ENCODE measurements at places on chromosomes 2 and 18.

GRCh38 chr2:177398290-177398683 is 5.7 kb downstream of the AGPS start:
- DNase-seq: no peak

DNA sequence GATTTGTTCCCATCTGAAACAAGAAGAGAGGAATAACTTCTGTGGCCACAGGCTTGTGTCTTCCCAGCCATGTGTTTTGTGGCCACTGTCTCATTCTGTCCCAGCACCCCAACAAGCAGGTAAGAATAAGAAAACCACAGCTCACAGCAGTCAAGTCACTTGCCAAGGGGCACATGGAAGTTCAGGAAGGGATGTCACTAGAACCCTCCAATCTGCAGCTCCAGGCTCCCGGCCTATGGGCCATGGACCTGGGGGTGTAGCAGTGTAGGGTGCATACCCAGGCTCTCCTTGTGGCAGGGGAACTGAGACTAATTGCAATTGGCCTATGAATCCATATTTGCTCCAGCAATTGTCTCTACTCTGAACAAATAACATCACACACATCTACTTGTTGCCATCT is 112.5 kb downstream of the TFCP2L1 start:
- no peak for DNase-seq

- DNase-seq: peak; percentile 11
Observed at GRCh38 chr2:28607730-28608499, 112.1 kb downstream of the PLB1 start.

DNA sequence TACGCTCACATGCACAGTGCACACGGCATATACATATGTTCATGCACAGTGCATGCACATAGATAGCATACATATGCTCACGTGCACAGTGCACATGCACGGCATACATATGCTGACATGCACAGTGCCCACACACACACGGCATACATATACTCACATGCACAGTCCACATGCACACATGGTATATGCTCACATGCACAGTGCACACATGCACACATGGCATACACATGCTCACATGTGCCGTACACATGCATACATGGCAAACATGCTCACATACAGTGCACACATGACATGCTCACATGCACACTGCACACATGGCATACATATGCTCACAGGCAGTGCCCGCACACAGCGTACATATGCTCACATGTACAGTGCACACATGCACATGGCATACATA is 97.7 kb upstream of the CTDP1 start:
- no peak for DNase-seq

- DNase-seq: no peak
Observed at GRCh38 chr18:45167631-45168280, 447.5 kb upstream of the SLC14A2 start.

DNA sequence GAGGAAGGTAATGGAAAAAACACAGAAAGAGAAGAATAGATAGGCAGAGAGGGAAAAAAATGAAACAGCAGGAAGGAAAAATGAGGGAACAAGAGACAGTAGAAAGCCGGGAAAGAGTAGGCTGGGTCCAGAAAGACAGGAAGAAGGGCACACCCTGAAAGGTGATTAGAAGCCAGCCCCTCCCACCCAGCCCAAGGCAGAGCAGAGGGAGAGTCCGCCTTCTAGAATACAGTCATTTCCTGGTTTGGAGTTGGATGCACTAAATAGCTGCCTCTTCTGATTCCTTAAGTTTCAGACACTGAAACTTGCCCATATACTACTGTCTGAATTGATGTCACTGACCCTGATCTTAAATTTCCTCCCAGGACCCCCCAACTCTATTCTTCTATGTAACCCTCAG is 17.9 kb upstream of the DSG3 start:
- no peak for DNase-seq

DNA sequence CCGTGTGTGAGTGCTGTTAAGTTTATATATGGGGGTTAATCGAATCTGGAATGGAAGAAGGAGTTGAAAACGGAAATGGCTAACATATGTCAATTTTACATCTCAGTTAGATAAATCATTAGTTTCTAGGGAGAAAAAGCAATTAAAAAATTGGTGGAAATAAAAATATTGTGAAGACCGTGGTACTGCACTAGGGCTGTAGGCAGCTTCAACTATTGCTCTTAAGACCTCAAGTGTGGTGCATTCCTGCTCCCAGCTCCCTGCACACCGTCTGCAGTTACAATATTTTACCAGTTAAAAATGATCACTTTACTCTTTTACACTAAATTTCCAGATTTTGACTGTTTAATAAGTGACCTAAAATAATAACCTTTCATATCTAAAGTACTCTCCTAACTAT is 977.3 kb upstream of the POU3F3 start:
- DNase-seq: no peak

DNA sequence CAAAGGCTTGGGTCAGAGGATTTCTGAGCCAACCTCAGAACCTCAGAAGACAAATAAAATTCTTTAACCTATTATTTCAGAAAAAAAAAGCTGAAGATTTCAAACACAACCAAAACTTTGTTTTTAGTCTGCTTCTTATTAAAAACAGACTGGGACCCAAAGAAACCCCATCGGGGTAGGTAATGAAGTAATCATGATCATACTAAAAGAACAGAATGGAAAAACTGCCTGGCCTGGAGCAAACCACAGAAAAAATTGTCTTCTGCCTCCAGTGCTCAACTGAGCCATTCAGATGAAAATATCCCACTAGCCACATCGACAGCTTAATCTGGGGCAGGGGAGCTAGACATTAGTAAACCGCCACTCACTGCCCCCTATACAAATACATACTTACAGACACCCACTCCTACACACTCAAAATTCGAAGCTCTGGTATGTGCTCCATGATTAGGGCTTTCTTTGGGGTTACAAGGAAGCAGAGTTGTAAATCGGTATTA is 76.5 kb downstream of the SDC1 start:
- no peak for DNase-seq

GRCh38 chr2:224069172-224069571 is 30.1 kb upstream of the SERPINE2 start:
- no peak for DNase-seq

DNA sequence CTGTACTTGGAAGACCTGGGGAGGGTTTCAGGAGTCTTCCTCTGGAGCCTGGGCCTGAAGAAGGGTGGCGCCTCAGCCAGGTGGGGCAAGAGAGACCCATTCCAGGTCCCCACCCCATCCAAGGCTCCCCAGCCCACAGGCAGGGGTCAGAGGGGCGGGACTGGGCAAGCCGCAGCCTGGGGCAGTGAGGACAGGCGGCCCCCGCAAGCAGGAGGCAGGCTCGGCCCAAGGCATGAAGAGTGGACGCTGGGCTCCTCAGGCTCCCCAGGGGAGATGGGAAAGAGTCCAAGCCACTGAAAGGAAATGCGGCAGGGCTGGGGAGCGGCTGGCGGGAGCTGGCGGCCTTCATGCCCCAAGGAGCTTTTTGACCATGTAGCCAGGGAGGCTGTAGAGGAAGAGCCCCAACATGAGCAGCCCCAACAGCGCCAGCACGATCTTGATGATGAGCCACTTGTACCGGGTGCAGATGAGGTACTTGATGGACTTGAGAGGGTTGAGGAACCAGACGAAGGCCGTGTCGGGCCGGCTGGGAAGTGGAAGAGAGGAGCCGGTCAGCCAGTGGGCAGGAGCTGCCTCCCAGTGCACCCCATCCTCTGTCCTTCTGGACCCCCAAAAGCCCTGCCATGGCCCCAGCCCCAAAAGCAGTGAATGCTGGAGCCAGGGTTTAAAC is 20.1 kb downstream of the OTOF start:
- DNase-seq: no peak

DNA sequence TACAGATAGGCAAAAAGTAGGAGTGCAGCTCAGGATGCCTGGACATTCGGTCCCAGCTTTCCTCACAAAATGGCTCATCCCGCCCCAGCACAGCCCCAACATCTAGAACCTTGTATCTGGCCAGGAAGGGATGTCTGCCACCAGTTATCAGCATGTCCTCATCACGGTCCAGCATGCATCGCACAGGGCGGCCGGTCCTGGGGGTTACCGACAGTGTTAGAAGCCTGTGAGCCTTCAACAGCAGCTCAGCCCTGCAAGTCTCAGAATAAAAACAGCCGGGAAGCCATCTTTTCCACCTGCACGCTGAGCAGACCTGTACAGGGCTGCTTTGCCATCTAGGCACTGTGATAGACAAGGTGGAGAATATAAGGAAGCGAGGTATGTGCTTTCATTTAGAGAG is 49.2 kb downstream of the XDH start:
- no peak for DNase-seq

GRCh38 chr18:58529714-58530354 is 99.1 kb downstream of the ALPK2 start:
- peak; percentile 59 for DNase-seq

- DNase-seq: no peak
Observed at GRCh38 chr18:48151421-48152065, 221.1 kb upstream of the SMAD2 start.

DNA sequence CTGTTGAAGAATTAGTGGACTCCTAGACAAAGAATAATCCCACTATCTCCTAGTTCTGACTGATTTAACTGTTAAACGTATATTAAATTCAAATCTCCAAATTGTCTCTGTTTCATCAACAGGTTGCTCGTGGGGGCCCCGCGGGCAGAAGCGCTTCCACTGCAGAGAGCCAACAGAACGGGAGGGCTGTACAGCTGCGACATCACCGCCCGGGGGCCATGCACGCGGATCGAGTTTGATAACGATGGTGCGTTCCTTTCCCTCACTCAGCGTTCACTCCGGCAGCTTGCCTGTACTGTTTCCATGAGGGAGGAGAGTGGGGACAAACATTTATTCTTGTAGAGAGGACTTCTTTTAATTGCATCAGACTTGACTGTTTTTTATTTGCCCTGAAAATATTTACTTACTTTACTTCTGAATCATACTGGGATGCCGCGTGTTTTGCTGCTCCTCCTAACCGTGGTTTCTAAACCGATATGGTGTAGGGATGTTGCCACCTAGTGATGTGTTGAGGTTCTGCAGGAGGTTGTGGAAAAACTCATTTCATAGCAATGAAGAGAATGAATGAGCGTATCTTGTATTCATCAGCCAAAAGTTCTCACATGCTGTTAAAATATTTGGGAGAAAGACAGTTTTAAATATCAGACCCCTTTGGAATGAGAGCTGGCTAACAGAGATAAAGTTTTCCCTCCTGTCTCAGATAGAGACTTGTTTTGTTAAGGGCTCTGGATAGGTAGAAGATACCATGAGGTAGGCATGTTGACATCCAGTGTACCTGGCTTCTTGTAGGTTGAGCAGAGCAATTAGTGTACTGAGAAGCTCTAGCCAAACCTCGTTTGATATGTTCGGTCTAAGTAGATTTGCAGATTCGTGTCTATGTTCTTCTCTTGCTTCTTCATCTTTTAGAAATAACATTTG is 38.3 kb downstream of the ITGA6 start:
- peak; percentile 83 for DNase-seq

DNA sequence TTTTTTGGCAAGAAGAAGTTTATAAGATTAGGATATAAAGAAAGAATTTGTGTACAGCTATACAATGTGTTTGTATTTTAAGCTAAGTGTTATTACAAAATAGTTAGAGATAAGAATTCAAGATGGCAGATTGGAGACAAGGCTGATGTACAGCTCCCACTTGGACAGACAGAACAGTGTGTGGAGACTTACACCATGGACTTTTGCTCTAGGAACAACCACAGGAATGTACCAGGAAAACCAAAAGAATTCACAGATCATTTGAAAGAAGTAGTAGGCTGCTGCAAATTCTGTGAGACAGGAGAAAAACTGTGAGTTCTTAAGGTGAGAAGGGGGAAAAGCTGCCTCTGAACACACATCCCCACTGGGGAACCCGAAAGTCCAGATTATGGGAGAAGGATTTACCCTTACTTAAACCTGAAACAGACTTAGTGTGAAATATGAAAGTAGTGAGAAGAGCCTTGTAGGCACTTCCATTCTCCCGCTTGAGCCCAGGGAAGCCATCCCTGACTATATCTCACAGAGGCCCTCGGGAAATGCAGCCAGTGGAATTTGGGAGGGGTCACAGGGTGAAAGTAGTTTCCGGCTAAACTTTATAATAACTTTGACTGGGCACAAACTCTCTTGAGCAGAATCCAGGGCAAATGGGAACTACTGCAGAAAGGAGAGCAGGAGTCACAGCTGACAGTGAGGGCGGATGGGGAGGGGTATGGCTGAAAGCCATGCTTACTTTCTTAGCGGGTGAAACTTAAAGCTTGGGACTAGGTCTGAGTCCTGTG is 11.6 kb upstream of the RPRD1A start:
- no peak for DNase-seq

DNA sequence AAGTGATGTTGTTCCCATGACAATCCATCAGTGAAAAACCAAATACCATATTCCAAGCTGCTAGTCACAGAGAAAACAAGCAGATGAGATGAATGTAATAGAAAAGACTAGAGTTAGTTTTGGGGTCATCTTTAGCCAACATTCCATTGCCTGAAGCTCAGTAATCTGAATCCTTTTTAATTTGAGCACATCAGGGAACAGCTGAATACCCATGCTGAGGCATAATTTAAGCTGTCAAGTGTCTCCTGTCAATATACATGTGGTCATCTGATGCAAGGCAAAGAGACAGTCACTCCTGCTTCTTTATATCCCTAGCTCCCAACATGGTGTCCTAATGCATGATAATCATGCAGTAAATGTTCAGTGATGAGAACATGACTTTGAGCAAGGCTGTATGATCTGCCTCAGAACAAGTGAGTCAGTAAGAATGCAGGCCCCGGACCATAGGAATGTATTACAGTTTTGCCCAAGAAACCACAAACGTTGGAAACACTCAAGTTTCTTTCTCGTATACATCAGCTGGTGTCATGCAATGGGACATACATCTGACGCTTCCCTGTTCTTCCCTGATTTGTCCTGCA is 48.0 kb downstream of the CDK15 start:
- no peak for DNase-seq

DNA sequence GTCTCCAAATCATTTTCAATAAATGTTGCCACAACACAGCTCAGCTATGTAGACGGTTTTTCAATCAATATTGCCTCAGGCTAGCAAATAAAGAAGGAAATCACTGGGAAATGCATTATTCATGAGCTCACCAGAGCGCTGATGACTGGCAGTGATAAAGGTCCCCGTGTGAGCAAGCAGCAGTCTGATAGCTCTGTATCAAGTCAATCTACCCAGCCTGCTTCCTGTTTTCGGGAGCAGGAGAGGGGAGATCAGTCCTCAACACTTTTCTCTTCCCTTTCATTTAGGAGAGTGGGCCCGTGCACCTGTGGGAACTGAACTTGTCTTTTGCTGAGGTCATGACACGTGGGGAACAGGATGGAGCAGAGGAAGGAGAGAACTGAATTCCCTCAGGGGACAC is 253.9 kb upstream of the SIX2 start:
- no peak for DNase-seq

DNA sequence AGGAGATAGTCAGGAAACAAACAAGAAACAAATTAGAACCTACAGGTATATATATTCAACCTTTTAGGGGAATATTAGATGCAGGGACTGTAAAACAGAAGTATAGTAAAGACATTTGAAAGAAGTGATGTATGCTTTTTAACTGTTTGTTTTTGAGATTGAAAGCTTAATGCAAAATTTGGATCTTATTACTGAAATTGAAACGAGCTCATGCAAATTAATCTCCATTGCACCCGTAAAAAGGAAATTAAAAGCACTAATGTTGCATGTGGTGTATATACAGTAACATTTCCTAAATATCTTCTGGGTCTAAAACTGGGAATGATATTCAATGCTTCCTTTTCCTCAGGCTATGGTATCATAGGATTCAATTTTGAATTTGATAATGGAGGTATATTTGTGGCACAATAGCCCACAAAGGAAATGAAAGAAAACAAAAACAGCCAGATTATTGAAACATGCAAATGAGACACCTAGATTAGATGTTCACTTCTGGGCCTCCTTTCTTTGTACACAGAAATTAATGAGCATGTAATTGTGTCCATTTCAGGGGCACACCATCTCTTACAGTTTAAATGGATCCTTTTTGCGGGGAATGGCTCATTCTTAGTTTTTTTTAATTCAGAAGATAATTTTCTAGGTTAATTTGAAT is 1.6 kb upstream of the ELOA2 start:
- no peak for DNase-seq

All from NCI-H1694 treated with DMSO at 0.1 percent for 48 hours (cell line).